ENCODE measurements at places on chromosomes 1 and 21.

- DNase-seq = no peak
Measured at GRCh38 chr1:165851034-165851658, 23.7 kb downstream of the UCK2 start.

DNA sequence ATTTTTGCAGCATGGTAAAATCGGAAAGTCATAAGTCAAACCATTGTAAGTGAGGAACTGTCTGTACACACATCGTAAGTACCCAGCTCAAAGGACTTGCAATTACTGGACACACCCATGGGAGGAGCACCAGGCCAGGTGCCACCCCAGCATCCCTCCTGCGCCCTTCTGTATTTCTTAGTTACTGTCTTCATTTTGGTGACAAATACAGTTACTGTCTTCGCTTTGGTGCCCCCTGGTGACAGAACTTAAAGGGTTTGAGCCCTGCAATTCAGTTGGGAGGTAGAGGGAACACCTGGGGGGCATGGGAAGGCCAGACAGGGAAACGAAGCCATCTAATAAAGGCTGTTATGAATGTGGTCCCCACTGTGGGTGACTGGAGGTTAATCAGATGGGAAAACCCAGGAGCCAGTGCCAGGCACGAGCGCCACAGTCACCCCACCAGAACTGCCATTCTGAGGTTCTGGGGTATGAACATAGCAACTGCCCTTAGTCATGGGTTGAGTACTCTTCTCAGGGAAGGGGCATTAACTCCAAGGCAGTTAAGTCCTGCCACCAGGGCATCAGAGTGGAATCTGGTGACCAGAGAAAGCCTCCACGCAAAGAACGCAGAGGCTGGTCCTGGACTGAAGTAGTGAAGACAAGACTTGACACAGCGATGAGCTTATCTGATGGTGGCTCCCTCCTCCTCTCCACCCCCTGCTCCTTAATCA, 612.9 kb downstream of the PTPRU start:
- no peak for DNase-seq

DNA sequence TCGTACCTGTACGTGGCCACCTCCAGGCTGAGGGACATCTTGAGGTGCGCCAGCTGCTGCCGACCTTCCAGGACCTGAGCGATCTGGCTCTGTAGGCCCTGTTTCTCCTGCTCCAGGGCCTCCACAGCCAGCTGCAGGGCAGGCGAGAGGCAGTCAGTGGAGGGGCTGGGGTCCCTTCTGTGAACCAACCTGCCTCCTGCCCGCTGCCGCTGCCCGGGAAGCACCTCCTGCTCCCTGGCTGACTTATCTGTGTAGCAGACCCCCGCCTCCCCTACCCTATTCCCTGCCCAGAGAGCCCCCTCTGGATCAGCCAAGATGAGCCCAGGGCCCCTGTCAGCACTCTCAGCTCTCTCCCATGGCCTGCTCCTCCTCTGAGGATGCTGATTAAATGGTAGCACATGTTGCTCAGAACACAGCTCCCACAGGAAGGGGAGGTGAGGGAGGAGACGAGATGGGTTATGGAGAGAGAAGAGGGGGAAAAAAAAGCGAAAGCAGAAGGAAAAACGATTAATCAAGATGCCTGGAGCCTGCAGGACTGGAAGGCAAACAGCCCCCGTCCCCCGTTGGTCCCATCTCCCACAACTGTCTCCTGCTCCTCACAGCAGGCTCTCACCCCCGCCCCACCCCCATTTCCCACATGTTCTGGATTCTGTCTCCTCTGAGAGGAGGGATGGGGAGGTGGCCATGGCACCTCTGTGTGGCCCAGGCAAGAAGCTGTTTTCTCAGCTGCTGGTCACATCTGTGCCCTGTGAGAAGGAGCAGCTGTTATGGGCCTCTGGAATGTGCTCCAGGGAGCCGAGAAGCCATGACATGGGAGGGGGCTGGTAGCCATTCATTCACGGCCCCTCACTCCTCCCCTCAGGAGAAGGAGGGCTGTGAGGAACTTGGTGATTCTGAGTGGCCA, 1.7 kb downstream of the NES start:
- no peak for DNase-seq

GRCh38 chr1:27496604-27497155, 6.7 kb upstream of the WASF2 start:
- no peak for DNase-seq

DNA sequence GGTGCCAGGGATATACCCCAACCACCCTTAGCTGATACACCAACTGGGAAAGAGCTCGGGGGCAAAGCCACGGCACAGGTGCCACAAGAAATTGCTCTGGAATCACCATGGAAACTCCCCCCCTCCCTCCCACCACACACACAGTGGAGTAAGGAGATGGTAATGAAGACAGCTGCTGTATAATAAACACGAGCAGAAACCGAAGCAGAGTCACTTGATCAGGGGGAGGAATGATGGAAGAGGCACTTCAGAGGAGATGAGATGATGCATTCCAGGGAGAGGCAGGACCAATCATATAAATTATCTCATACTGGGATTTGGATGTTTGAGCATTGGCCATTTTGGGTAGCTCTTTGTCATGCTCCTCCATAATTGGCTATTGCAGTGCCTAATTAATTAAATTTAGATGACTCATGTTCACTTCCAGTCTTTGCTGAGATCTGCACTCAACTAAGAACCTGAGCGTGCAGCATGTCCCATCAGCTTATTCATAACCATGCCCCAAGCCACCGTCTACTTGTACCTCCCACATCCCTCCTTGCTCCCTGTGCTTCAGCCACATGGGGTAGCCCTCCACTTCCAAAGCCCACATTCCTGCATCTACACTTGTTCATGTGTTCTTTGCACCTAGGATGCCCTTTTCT, 189.5 kb downstream of the ZSCAN20 start:
- no peak for DNase-seq

GRCh38 chr1:24138476-24139221, 4.3 kb downstream of the IL22RA1 start:
- DNase-seq = no peak

- DNase-seq = no peak
Measured at GRCh38 chr21:29056538-29057050, 16.9 kb downstream of the CCT8 start.

GRCh38 chr1:232432313-232432712, 197.6 kb downstream of the SIPA1L2 start:
- no peak for DNase-seq

Data from cerebellar nuclear complex (tissue), 1 donor.